ENCODE measurements at places on chromosomes 2 and 18.

- no peak for DNase-seq
These were observed 324.2 kb upstream of the NCKAP5 start for GRCh38 chr2:133892352-133892913.

- no peak for DNase-seq
These were observed 67.0 kb upstream of the TMEM200C start for GRCh38 chr18:5962362-5962761.

DNA sequence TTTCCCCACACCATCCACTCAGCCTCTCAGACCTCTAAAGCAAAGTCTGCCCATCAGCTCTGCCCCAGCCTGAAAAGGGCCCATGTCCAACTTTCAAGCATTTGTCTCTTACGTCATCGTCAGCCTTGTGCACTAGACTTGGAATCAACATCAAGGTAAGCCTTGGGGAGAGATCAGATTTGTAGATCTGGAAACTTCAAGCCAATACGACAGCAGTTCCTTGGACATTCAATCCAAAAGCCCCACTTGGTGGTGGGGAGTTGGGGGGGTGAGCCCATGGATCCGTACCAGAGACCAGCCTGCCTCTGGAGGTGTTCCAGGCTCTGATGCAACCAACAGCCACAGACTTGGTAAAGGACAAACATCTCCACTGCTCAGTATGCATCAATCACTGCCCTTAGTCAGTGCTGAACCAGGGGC lies 206.8 kb upstream of the MEIS1 start:
- DNase-seq = no peak

DNA sequence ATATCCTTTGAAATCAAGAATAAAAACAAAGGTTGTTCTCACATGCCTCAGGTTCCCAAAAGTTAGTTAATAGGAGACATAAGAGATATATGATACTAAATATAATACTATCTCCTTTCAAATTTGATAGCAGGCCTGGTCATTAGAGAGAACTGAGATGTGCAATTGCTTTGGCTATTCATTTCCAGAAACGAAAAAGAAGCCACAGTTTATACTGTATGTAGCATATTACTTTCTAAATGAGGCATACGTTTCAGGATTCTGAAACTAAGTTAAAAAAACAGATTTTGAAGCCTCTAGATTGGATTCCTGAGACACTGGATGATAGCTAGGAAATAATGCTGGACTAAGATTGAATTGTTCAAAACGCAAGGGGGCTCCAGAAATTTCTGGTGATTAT lies 7.1 kb downstream of the PPP1R1C start:
- no peak for DNase-seq

- no peak for DNase-seq
These were observed 47.9 kb downstream of the E2F6 start for GRCh38 chr2:11417946-11418585.

DNA sequence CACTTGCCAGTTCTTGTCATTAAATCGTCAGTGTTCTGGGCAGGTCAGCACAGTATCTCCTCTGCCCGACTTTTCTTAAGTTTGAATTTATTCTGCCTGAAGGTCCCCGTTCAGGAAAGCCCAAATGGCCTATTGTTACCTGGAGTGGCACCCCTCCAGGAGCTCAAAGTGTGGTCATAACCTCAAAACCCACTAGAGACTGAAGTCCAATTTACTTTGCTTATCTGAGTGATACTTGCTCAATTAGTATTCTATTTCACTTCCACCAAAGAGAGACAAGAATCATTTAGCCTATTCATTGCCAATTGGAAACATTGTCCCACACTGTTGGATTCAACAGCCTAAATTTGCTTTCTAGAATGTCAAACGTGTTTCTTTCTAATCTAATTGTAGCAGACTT lies 375.3 kb downstream of the LNPK start:
- DNase-seq = no peak

DNA sequence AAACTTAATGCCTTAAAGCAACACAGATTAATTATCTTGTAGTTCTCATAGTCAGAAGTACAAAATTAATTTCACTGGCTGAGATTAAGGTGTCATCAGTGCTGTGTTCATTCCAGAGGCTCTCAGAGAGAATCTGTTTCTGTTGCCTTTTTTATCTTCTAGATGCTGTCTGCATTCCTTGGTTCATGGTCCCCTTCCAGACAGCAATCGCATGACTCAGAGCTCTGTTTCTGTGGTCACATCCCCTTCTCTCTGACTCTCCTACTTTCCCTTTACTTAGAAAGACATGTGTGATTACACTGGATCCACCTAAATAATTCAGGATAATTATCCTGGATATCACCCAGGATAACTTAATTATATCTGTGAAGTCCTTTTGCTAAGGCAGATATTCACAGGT lies 148.6 kb downstream of the MAIP1 start:
- DNase-seq = peak; percentile 64

DNA sequence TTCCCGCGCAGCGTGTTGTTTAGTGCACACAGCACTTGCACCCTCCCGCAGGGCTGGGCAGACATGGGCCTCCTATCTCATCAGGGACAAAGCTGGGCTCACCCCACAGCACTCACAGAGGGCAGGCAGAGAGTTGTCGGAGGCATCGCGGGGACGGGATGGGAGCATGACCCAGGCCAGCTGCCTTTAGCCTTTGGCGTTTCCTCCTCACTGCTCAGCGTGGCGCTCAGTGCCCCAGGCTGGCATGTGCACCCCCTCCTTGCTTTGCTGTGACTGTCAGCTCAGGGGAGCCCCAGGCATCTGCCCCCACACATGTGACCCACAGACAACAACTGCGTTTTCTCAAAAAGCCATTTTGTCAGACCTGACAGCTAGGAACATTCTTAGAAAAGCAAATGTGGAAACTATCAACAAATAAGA lies 101.1 kb downstream of the RNF144A start:
- DNase-seq = no peak

DNA sequence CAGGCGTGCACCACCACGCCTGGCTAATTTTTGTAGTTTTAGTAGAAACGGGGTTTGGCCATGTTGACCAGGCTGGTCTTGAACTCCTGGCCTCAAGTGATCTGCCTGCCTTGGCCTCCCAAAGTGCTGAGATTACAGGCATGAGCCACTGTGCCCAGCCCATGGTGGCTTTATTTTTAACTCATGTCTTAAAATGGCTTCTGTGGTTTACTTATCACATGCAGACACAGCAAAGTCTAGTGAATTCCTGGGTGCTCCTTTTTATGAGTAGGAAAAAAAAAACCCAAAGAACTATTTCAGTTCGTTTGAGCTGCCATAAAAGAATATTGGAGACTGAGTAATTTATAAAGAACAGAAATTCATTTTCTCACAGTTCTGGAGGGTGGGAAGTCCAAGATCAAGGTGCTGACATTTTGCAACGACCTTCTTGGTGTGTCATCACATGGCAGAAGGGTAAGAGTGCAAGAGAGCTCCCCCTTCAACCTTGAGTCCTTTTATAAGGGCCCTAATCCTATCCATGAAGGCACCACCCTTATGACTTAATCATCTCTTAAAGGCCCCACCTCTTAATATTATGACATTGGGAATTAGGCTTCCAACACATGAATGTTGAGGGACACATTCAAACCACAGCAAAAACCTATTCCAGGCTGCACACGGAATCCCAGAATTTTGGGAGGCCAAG lies 12.6 kb upstream of the REL start:
- DNase-seq = no peak

DNA sequence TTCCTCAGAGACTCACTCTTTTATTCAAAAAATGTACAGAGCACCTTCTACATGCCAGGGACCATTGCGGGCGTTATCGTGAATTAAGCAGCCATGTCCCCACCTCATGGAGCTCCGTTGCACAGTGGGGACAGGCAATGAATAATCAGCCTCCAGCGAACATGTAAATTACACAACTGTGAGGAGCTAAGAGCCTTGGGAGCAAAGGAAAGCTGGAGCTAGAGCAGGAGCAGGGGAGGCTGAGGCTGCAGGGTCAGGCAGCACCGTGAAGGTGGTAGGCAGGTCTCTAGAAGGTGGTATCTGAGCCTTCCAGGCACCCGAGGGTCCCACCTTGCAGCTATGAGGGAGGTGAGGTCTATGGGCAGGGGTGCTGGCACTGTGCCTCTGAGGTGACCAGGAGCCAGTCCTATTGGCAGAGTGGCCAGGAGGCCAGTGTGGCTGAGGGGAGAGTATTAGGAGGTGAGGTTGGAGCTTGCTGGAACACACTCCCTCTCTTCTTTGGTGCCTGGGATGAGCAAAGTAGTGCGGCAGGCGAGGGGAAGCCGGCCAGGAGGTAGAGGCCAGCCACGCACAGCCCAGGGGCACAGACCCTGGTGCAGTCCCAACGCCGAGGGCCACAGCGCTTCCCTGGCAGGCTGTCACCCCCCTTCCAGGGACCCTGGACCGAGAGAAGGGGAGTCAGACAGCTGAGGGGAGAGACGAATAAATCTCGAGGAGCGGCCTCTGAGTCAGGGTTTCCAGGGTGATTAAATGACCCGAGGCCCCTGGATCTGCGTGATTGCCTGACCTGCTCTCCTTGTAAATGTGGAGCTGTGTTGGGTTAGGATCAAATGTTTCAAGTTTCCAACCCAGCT lies 167.3 kb downstream of the SEPTIN10 start:
- DNase-seq = no peak

DNA sequence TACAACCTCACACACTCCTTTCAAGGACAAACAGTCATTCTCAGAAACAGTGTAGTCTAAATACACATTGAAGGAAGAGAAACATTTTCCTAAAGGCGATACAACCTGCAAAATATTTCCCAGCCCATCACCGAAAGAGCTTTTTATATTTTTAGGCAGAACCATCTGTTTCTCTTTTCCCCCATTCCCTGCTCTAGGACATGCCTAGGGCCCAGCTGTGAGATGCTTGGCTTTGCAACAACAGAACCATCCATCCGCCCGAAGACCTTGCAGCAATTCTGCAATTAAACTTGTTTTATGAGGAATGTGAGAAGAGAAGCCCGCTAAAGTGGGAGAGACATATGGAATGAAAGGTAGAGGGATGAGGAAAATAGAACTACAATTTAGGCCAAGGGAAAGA lies 105.6 kb upstream of the RFX8 start:
- no peak for DNase-seq

- no peak for DNase-seq
These were observed 10.2 kb downstream of the INSIG2 start for GRCh38 chr2:118098307-118099030.

DNA sequence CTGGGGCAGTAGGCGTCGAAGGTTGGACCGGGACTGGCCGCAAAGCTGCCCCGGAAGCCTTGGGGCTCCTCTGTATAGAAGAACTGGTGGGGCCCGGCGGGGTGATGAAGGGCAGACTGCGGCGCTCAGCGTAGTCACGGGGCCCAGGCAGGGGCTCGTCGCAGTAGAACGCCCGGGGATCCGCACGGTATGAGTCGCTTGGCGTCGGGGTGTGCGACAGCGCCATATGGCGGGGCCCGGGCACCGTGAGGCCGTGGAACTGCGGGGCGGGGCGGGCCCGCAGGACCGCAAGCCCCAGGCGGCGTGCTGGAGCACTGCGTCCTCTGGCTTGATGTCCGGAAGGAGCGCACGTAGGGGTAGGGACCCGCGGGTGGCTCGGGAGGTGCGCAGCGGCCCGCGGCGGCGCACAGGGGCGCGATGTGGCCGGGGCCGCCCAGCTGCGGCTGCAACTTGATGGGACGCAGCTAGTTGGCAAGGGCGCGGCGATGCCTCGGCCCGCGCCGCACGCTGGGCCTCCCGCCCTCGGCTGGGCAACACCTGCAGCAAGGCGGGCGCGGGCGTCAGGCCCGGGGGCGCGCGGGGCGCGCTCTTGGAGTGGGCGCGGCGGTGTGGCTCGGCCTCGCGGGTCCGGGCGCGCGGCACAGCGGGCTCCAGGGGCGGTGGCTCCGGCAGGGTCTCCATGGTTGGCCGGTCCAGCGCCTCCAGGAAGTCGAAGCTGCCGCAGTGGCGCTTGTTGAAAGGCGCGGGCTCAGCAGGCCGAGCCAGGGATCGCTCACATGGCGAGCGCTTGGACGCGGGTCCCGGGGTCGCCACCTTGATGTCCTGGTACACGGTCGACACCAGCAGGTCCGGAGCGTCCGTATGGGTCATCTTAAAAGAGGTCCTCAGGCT lies 251.4 kb downstream of the ANKRD30B start:
- DNase-seq = no peak

GRCh38 chr2:73255907-73256617 lies 22.0 kb downstream of the CCT7 start:
- no peak for DNase-seq

GRCh38 chr18:35389095-35389618 lies 12.0 kb upstream of the ZNF396 start:
- DNase-seq = peak; percentile 81

- DNase-seq = no peak
These were observed 241.9 kb downstream of the PTPRM start for GRCh38 chr18:7808992-7809391.

DNA sequence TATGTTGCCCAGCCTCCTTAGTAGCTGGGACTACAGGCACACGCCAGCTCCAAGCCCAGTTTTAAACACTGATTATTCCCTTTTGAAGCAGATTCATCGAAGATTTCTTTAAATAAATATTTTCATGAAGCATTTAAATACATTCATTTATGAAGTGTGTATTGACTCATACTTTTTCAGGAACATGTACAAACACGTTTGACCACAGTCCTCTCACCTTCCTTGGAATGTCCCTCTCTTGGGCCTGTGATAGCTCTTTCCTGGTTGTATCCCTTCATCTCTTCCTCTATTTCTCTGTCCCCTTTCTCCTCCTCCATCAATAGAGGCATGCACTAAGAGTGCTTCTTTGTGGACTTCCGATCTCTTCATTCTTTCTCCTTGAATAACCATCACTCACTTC lies 2.5 kb downstream of the PSTPIP2 start:
- DNase-seq = peak; percentile 25

GRCh38 chr18:20971886-20972267 lies 139.7 kb downstream of the ROCK1 start:
- peak; percentile 55 for DNase-seq

- no peak for DNase-seq
These were observed 966.6 kb upstream of the SOX11 start for GRCh38 chr2:4725618-4726017.

DNA sequence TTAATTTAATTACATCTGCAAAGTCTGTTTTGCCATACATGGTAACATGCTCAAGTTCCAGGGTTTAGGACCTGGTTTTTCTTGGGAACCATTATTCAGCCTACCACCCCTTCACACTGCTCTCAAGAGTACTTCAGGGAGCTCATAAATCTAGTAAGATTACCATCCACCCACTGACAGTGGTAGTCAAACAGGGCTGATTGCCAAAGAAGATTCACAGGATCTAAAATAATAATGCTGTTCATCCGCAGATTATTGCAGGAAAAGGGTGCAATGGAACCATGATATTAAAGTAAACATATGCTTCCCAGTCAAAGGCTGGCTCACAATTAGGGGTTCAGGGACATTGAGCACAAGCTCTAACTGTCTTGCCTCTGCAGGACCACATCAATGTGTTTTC lies 148.0 kb upstream of the CYRIA start:
- DNase-seq = no peak

GRCh38 chr2:54394392-54394791 lies 61.7 kb upstream of the SPTBN1 start:
- no peak for DNase-seq

- peak; percentile 70 for DNase-seq
These were observed 74.7 kb upstream of the ETAA1 start for GRCh38 chr2:67322353-67323001.

Measured in EH (cell line).